ENCODE measurements at places on chromosomes 12 and 14. TPM values are rescaled to one million over a fixed set of nuclear protein-coding genes. Genes with fewer than 3 reads are reported as not detected.

KRT6B gene
- total RNA-seq: not detected

DNA sequence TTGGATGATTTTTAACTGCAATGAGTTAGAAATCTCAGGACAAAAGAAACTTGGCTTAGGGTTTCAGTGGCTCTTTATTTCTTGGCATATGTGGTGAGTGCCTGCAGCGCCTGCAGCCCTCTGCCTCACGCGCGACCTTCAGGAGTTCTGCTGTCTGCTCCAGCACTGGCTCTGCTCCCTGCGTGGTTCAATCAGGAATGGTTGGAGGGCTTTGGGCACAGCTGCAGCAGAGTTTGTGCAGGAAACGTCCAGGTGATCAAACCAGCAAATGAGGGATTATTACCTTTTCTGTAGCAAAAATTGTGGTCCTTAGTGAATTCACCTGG is 19.8 kb downstream of the PPM1H start:
- no peak for DNase-seq

- DNase-seq: peak; percentile 49
Measured at GRCh38 chr12:22262309-22262708, 72.2 kb downstream of the ST8SIA1 start.

DNA sequence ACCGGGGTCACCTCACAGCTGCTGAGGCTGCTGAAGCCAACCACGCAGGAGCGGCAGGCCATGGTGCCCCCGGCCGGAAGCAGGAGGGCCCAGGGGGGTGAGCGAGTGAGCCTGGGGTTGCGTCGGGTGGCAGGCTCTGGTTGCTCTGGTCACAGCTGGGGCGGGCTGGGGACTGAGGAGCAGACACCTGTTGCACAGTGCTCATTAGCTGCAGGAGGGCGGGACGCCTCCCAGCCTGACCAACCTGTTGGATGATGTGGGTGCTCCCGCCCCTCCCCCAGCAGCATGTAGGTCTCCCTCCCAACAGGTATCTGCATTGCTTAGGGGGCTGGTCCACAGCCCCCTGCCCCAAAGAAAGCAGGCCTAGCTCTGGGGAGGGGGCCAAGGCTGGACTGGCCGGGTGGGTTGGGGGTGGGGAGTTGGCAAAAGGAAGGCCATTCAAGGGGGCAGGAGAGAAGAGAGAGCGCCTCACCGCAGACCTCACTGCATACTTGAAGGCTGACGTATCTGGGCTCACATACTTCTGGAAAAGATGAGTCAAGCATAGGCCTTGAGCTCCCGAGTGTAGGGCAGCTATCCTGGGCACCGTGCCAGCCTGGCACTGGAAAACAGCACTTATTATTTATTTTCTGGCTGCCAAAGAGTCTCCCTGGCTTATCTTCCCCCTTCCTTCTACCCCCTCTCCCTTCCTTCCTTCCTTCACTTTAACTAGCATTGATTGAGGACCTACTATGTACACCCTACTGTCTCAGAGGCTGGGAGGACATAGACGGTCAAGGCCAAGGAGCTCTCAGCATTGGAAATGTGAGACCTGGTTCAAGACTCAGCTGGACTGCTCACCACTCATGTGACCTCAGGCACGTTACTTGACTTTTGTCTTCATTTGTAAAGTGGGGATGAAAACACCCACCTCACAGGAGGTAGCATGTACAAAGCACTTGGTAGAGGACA is at the start of gene KRT80:
Gene KRT80 (minus strand): TSS at position 174 of the 951 bp plus-strand sequence. CDS start 112 bp downstream, at position 62.
- DNase-seq: no peak

DNA sequence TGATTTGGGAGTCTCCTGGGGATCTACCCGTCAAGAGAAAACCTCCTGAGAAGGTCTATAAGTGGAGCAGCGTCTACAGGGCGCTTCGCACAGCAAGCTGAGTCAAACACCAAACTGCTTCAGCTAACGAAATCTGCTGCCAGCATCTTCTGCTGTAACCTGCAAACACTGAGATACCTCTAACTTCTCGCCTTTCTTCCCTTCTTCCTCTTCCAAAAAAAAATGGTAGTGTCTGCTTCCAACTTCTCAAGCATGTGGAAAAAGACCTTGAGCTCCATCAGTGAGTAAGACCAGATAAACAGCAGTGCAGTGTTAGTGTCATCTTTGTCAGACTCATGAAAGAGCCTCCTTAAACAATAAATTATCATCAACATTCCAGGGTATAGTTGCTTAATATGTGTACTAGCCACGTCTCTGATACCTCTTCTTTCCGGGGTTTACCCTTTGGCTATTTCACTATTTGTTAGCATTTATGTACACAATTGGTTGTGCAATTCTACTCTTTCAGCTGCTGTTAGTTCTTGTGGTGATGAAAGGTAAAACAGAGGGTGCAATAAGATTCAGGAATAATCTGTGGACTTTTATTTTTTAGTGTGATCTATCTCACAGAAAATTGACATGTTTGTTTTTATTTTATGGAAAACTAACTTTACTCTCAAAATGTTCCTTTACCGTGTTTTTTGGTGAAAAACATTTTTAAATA is 81.6 kb downstream of the LLPH start:
- no peak for DNase-seq

DNA sequence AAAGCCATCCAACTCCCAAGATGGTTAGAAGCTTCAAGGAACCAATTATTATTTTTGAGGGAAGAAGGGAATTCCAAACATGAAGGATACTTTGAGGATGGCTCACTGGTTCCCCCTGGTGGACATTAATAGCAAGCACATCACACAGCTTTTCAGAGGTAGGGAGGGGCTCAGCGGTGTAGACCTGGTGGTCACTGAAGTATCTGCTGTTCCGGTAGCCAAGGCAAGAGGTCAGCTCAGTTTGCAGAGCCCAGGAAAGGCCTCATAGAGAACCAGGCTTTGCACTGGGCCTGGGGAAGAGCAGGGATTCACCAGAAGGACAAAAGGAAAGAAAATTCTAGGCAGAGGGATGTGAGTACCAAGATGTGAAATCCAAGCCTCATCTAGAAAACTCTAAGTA is 118.7 kb downstream of the KSR2 start:
- DNase-seq: peak; percentile 85

- peak; percentile 67 for DNase-seq
Measured at GRCh38 chr12:22856178-22856577, 231.2 kb downstream of the ETNK1 start.
